Omental fat pad (tissue), 4 donors: ENCODE measurements at places on chromosomes 2 and 18. TPM values are rescaled to one million over a fixed set of nuclear protein-coding genes. Genes with fewer than 3 reads are reported as not detected.

- DNase-seq = no peak
These were observed 1082.9 kb upstream of the CDH2 start for GRCh38 chr18:29259838-29260237.

GRCh38 chr2:64267699-64268098, 123.5 kb upstream of the PELI1 start:
- no peak for DNase-seq

DNA sequence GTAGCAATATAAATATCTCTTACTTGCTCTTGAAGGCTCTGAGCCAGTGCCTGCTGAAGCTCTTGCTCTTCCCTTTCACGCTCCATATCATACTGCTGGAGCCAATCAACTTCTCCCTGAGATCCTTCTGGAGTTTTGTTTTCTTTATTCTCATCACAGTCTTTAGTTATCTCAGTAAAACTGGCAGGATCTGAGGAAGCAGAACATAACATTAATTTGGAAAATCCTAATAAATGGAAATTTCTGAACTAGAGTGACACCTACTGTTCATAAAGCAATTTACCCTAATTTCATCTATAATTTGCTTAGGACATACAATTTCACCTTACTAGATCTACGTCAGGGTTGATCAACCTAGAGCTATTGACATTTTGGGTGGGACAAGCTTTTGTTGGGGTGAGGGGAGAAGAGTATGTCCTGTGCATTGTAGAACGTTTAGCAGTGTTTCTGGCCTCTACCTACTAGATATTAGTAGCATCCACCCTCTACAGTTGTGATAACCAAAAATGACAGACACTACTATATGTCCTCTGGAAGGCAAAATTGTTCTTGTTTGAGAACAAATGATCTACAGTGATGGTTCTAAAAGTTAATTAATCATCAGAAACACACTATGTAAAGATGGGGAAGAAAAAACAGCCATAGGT, 47.2 kb downstream of the VIL1 start:
- DNase-seq = no peak

- DNase-seq = no peak
These were observed 84.1 kb downstream of the SUCLG1 start for GRCh38 chr2:84375020-84375419.

The KCNK3 gene
- 2.1 TPM for total RNA-seq

The RASGRP3 gene
- total RNA-seq = 20.8 TPM
